ENCODE measurements at places on chromosomes 7 and 10.

GRCh38 chr10:115525141-115525540, 432.0 kb downstream of the ATRNL1 start:
- no peaks in the 10 kb centered on the region for H3K36me3 ChIP-seq
- DNase-seq, result no peak
- H3K27ac ChIP-seq, result no peak overlapping the region
- no peaks in the 10 kb centered on the region for H3K4me1 ChIP-seq
- H3K4me3 ChIP-seq, result no peak overlapping the region

DNA sequence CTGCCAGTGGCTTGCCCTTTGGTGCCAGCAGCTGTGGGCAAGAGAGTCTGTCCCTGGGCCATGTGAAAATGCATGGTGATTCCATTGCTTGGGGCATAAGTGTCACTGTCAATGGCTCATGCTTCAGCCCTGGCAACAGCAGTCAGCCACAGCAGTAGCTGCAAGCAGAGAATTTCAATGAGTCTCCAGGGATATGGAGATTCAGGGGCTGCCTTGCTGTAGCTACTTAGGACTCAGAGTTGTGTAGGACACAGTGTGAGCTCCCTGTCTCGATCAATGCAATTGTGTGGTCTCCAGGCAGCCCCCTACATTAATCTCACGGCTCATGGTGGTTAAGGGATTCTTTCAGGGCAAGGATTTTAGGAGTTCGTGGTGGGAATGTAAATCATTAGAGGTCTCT, 126.3 kb upstream of the STARD3NL start:
- H3K27me3 ChIP-seq, result no peaks in the 10 kb centered on the region
- H3K27ac ChIP-seq, result no peak overlapping the region
- H3K36me3 ChIP-seq, result no peaks in the 10 kb centered on the region
- H3K4me3 ChIP-seq, result no peak overlapping the region

DNA sequence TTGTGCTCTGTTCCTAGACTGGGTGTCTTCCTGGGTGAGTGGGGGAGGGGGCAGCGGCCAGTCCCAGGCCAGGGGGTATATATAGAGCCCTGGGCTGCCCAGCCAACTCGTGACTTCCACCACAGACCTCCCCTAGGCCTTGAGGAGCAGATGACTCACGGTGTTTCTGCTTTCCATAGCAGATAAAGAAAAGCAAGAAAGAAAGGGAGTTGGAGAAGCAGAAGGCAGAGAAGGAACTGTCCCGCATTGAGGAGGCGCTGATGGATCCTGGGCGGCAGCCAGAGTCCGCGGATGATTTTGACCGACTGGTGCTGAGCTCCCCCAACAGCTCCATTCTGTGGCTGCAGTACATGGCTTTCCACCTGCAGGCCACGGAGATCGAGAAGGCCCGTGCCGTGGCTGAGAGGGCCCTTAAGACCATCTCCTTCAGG, 10.1 kb downstream of the CALHM2 start:
- peaks cover 21% of the 10 kb centered on the region for H3K4me1 ChIP-seq
- H3K4me3 ChIP-seq, result no peak overlapping the region

DNA sequence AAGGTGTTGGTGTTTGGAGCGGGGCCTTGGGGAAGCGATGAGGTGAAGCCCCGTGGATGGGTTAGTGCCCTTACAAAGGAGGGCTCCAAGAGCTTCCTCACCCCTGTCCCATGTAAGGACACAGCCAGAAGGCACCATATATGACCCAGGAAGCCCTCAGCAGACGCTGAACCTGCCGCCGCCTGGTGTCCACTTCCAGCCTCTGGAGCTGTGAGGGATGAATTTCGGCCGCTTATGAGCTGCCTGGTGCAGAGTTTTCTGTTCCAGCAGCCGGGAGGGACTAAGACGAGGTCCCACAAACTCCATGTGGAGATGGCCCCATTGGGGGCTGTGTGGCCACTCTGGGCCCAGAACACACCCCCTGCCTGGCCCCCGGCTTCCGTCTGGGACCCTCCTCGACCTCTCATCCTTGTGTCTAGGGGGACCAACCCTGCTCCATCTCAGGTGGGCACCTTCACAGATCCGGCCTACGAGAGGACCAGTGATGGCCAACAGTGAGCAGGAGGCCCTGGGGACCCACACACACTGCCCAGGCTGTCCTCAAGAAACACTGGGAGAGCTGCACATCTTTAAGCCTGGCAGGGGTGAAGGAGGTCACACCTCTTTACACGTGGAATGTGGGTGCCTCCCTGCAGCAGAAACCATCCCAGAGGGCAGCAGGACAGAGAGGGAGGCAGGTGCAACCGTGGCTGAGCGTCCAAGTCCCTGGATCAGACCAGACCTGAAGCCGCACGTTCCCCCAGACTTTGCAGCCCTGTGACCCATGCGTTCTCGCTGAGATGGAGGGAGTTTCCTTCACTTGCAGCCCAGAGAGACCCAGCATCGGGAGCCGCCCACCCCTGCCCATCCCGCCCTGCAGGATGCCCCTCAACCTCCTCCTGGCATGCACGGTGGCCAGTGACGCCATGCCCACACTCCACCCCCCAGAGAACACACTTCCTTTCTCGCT, 96.1 kb downstream of the PDGFA start:
- no peaks in the 10 kb centered on the region for H3K4me1 ChIP-seq
- peak; percentile 23 for DNase-seq
- H3K27me3 ChIP-seq, result peaks cover 20% of the 10 kb centered on the region
- no peak overlapping the region for H3K27ac ChIP-seq

DNA sequence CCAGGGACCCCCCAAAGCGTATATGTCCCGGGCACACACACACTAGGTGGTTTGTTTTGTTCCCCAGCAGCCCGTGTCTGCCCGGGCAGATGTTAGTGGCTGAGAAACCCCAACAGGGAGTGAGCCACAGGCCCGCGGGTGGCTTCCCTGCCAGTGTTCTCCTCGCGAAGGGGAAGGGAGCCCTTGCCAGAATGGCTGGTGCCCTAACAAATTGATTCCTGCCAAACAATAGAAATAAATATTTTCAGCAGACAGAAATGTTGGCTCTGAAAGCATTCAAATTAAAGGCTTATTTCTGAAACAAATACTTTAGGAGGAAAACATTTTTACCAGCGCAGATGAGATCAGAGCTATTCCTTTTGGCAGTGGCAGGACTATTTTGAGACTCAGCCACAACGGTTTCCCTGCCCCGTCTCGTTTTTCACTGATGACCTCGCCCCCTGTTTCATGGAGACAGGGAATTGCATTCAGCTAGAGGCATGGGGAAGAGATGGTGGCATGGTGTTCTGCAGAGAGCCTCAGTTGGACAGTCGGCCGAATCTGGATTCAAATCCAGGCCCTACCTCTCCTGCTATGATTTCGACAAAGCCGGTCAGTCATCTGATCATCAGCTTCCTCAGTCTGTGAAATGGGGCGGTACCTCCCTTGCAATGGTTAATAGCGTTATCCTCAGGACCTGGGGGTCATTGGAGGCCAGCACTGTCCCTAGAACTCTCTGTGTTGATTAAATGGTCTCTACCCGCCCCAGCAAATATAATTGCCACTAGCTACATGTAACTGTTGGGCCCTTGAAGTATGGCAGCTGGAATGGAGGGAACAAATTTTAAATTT, 84.5 kb downstream of the CUX1 start:
- H3K4me3 ChIP-seq, result no peak overlapping the region
- no peaks in the 10 kb centered on the region for H3K36me3 ChIP-seq
- no peaks in the 10 kb centered on the region for H3K27me3 ChIP-seq
- H3K27ac ChIP-seq, result no peak overlapping the region

GRCh38 chr10:52703898-52704297, 68.7 kb downstream of the MBL2 start:
- peaks cover 4% of the 10 kb centered on the region for H3K4me1 ChIP-seq
- H3K4me3 ChIP-seq, result no peak overlapping the region
- H3K27ac ChIP-seq, result no peak overlapping the region
- DNase-seq, result no peak
- no peaks in the 10 kb centered on the region for H3K27me3 ChIP-seq

DNA sequence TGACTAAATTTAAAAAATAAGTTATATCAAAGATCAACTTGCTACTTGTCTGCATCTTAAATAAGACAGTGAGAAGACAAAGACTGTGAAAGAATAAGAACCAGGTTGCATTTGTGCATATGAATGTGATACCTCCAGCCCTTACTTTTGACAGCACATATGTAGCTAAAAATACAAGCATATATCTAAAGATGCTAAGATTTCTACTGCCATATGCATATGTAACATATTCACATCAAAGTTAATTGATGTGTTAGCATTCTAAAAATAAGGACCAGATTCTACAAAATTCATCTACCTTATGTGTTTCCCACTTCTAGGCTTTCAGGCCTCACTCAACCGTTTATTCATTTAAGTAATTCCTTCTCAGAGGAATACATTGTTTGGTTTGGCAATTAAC, 1120.3 kb upstream of the LRRTM3 start:
- no peaks in the 10 kb centered on the region for H3K27me3 ChIP-seq
- no peaks in the 10 kb centered on the region for H3K36me3 ChIP-seq
- DNase-seq, result no peak
- H3K4me3 ChIP-seq, result no peak overlapping the region
- no peaks in the 10 kb centered on the region for H3K4me1 ChIP-seq

- no peak for DNase-seq
- peaks cover 8% of the 10 kb centered on the region for H3K36me3 ChIP-seq
- peaks cover 14% of the 10 kb centered on the region for H3K4me1 ChIP-seq
- no peak overlapping the region for H3K27ac ChIP-seq
Observed at GRCh38 chr10:96646301-96646700, 59.5 kb upstream of the TM9SF3 start.

DNA sequence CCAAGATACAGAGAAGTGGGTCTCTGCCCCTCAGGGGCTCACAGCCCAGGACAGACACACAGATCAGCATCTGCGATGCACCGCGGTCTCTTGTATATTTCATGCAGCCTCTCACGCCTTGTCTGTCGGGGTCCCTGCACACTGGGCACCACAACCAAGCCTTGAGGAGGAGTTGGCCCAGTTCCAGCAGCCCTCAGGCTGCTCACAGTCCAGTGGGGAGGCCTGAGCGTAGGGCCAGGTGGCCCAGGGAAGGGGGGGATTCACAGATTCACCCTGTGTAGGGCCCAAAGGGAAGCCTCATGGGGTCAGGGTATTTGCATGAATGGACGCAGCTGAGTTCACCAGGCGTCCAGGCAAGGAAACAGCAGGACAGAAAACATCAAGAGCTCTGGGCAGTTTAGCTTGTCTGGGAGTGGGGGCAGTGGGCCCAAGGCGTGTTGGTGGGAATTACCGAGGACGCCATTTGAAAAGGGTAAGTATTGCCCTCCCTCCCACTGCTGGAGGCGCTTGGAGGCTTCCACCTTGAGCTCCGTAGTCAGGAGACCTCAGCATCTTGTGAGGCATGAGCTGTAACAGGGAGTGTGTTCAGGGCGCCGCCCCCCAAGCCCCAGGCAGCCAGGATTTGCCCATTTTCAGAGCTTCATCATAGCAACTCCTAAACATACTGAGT, 129.1 kb upstream of the CHST15 start:
- DNase-seq, result no peak
- no peaks in the 10 kb centered on the region for H3K27me3 ChIP-seq
- no peak overlapping the region for H3K4me3 ChIP-seq
- H3K36me3 ChIP-seq, result no peaks in the 10 kb centered on the region
- no peak overlapping the region for H3K27ac ChIP-seq

Measured in HepG2 (cell line).